Stimulated activated CD4-positive, alpha-beta T cell treated with anti-CD3 and anti-CD28 coated beads, TNF-alpha, amount 100 ng/mL, for 48 hours (primary cell): ENCODE measurements at places on chromosomes 3 and 15.

- no peak for DNase-seq
These were observed 23.8 kb downstream of the NTRK3 start for GRCh38 chr15:88232771-88233201.

- DNase-seq = no peak
These were observed 32.3 kb downstream of the C3orf62 start for GRCh38 chr3:49244581-49245205.

DNA sequence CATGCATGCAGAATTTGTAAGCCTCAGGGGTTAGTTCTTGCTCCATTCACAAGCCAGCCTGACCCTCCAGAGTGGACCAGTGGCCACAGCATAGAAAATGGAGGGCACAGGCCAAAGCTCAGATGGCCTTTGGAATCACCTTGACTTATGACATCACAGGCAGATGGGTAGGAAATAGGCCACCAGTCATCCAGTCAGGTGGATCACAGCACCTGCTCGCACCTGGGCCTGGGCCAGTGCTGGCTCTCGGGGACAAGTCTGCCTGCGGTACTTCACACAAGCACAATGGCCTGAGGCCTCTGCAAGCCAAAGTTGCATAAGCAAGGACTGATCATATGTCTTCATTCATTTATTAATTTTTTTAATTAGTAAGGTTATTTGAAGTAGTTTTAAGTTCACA lies 39.3 kb downstream of the PPCDC start:
- DNase-seq = no peak

- DNase-seq = no peak
These were observed 1.9 kb downstream of the ARPP19 start for GRCh38 chr15:52566889-52567288.

GRCh38 chr3:28081533-28081947 lies 159.9 kb upstream of the CMC1 start:
- DNase-seq = no peak

DNA sequence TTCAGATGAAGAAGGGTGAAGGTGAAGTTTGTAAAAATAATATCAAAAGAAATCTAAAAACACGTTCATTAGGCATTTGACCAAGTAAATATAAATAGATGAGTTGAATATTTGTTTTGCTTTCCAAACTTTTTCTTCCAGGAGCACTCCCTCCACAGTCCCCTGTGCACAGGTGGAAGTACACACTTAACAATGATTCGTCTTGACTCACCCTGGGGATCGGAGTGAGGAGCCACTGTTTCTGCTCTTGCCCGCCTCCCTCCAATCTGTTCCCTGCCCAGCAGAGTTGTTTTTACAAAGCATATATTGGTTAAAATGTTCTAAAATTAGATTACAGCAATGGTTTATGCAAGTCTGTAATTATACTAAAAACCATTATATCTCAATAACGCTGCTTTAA lies 175.1 kb downstream of the PTPRG start:
- no peak for DNase-seq

DNA sequence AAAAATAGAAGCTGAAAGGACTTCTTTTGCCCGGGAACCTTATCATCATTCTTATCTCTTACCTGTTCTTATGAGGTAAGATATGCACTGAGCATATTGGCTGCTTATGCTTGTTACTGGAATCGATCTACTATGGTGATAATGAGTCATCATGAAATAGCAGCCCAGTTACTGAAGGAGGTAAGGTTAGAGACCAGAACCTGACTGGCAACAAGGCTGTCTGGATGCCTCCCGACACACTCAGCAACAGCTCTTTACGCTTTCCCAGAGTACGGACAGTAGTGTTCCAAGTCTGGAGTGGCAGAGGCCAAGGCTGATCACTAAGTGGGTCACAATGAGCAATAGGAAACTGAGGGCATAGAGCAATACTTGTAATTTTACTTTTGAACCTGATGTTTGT lies 314.1 kb downstream of the NLGN1 start:
- DNase-seq = no peak

DNA sequence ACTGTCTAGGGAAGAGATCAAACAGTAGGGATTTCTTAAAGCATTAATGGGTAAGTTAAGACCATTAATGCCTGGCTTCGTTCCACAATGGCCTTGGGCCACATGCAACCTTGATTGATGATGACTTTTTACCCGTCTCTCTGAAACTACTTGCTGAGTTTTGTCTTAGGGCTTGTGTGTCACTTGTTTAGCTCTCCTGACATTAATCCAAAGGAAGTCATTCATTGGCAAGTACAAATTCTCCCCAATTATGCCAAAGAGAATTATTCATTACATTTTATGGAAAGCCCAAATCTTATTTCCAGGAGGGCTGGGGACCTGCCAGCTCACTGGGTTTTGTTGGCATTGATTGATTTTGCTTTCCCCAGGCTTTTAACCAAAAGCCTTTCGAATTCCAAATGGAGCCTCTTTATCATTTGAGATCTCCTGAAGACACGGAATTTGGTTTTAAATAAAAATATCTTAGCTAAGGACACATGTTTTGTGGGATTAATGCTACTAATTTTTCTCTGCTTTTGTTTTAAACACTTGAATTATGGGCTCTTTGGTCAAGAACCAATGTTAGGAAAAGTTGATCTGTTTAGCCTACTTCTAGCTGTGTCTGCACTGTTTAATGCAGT lies 40.7 kb downstream of the SERPINI1 start:
- no peak for DNase-seq

DNA sequence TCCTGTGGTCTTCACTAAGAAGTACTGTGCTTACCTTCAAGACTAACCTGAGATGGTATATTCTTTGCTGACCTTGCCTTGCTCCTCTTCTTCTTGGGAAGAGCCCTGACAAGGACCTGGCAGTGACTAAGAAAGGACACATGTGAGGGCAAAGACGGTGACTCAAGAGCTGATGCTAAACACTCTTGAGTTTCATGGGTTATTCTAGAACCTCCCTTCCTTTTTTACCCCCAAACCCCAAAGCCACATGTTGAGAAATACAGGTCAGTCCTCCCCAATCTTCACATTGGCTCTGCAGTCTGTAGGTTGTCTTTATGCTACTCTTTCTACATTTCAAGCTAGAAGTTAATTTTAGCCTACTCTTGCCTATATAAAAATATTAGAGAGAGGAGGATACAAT lies 200.6 kb downstream of the SEMA6D start:
- no peak for DNase-seq

- no peak for DNase-seq
These were observed 101.8 kb downstream of the RPLP1 start for GRCh38 chr15:69554279-69554961.

GRCh38 chr3:187858711-187859110 lies 113.4 kb upstream of the BCL6 start:
- no peak for DNase-seq

GRCh38 chr3:176078906-176079305 lies 1118.4 kb downstream of the TBL1XR1 start:
- DNase-seq = no peak

DNA sequence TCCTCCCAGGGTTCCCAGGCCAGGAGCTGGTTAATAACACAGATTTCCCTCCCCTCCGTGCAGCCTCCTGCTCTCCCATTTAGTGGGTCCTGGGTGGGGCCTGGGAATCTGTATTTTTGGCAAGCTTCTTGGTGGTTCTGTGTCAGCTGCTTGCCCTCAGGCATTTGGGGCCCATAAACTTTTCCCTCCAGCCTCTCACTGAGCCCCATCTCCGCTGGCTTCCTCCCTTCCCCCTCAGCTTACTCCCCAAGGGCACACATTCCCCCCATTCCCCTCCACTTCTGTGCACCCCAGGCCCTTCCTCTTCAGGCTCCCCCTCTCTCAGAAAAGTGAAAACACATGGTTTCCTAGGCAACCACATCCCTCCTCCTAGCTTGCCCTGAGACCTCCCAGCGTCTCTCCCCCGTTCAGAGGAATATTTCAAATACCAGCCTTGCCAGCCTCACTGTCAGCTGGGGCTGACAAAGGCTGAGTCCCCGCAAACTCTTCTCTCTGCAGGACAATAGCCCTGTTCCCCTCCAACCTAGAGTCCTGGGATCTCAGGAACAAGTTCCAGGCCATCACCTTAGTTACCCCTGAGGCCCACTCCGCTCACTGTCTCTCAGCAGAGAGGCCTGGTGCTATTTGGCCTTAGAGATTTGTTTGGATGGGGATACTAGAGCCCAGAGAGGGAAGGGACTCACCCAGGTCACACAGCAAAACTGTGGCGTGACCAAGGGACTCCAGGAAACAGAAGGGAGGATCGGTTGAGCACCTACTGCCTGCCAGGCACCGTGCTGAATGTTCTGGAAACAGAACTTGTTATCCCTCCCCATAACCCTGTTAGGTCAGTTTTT lies 44.6 kb upstream of the SMAD6 start:
- no peak for DNase-seq

- DNase-seq = no peak
These were observed 144.4 kb downstream of the GMNC start for GRCh38 chr3:190718097-190718496.

- no peak for DNase-seq
These were observed 6.7 kb downstream of the EPHA3 start for GRCh38 chr3:89113893-89114840.

GRCh38 chr3:52217409-52217805 lies 8.0 kb downstream of the TLR9 start:
- no peak for DNase-seq

DNA sequence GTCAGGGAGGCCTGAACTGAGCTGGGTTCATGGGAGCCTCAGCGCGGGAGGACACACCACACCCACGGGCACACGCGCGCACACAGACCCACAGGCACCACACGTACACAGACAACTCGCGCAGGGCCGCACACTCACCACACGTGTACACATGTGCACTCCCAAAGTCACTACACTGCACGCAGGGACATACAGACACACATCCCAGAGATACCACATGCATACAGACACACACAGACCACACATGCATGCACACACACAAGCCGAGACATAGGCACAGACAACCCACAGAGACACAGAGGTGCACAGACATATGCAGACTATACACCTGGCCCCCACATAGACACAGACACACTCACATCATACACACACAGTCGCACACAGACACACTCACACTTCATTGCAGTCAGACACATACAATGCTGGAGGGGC lies 1.1 kb upstream of the MGLL start:
- DNase-seq = no peak

DNA sequence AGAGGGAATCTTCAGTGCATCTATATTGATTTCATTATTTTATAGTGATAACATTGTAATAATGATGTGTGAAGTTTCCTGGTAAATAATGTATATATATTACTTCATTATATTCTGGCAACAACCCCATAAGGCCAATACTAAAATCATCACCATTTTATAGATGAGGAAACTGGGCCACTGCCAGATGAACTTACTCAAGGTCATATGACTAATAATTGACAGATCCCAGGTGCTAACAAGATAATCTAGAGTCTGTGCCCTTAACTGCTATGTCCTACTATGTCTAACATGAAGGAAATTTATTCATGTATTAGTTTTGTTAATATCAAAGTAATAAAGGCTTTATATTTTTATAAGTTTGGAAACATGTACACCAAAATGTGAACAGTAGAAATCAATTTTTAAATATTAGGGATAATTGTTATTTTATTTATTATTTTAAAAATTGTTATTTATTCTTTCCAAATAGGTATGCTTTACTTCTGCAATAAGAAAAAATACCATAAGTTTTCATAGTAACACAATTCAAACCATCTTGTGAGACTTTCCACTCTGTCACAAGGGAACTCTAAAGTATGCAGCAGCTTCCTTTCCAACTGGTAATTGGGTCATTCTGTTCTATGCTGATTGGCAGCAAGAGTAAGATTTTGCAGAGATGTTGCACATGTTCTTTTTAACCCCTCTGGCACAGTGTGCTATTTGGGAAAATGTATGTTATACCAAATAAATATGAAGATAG lies 90.8 kb upstream of the CMC1 start:
- no peak for DNase-seq

DNA sequence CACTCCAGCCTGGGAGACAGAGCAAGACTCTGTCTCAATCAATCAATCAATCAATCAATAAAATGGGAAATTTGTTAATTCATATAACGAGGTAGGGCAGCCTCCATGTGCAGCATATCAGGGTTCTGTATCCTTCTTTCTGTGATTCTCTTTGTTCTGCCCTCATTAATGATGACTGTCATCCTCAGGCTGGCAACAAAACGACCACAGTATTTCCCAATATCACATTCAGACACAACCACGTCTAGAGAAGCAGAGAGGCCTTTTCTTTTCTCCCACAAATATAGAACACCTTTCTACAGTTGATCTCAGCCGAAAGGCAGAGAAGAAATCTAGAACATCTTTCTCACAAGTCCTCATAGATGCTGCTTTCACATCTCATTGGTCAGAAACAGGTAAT lies 11.2 kb downstream of the CEP19 start:
- DNase-seq = no peak

DNA sequence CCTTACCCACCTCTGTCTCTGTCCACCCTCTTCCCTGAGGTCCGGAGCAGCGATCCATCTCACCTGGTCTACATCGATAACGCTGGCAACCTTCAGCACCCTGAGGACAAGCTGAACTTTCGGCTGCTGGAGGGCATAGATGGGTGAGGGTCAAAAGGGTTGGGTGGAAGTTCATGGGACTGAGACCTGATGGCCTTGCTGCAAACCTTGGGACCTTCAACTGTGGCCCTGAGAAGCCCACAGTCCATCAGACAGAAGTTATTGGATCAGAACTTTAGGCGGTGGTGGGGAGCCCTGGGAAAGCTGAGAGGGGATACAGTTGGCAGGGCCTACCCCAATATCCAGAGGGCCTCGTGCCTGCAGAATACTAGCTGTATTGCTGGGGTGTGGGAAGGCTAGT lies 50.5 kb downstream of the POMGNT2 start:
- DNase-seq = no peak

GRCh38 chr3:141390747-141391146 lies 22.4 kb downstream of the ZBTB38 start:
- no peak for DNase-seq

DNA sequence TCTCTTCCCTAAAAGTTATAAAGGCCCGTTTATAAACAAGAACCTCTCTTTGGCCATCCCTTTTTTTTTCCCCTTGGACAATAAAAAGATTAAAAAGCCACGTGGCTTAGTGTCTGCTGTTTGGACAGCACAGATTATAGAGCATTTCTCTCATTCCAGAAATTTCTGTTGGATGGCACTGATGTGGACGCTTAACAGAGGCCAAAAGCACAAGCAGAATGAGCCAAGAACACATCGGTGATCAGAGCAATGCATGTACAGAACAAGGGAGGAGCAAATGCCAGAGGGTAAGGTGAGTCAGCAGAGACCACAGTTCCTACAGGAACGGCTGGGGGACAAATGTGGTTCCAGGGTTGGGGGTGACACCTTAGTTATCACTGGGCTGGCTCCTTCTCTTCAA lies 30.3 kb upstream of the CTNNB1 start:
- DNase-seq = no peak

DNA sequence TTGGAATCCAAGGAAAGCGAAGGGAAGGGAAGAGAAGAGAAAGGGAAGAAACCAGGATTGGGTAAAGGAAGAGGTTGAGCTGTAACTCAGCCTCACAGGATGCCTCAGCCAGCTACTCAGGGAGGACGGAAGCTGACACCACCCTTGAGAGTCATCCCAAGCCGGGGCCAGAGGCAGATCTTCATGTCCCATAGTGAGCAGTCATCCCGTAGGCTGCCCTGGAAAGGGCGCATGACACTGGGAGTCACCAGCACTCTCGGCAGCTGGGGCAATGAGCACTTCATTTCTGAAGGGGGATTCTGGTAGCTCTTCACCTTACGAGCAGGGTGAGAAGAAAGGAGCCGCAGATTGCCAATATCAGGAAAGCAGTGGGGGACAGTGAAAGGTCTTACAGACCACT lies 60.1 kb upstream of the PCSK6 start:
- DNase-seq = no peak
